ENCODE measurements at places on chromosomes 16 and 17. TPM values are rescaled to one million over a fixed set of nuclear protein-coding genes. Genes with fewer than 3 reads are reported as not detected.

GRCh38 chr17:57604771-57605674, 140.1 kb downstream of the CCDC182 start:
- H3K27me3 ChIP-seq, result no peaks in the 10 kb centered on the region
- no peak overlapping the region for H3K4me3 ChIP-seq
- peak overlapping the region; percentile 68 for H3K27ac ChIP-seq
- DNase-seq, result no peak

GRCh38 chr17:42457107-42457792, 1.4 kb upstream of the ATP6V0A1 start:
- peak overlapping the region; percentile 47 for H3K4me3 ChIP-seq
- DNase-seq, result no peak
- no peaks in the 10 kb centered on the region for H3K27me3 ChIP-seq
- peaks cover 34% of the 10 kb centered on the region for H3K4me1 ChIP-seq
- H3K36me3 ChIP-seq, result peaks cover 3% of the 10 kb centered on the region

DNA sequence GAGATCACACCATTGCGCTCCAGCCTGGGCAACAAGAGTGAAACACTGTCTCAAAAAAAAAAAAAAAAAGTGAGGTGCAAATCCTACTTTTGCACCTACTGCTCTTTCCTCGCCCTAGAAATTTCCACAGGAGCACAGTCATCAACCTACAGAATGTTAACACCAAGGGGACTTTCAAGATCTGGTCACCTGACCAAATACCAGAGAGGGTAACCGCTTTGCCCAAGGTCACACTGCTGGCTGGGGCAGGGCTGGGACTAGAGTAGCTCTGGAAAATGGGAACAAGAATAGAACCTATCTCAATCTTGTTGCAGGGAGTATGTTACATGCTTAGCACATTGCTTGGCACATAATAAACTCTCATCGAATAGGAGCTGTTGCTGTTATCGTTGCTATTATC, 6.3 kb upstream of the MLLT6 start:
- DNase-seq, result no peak
- H3K4me3 ChIP-seq, result no peak overlapping the region
- H3K36me3 ChIP-seq, result no peaks in the 10 kb centered on the region
- peaks cover 77% of the 10 kb centered on the region for H3K27me3 ChIP-seq
- no peak overlapping the region for H3K27ac ChIP-seq

DNA sequence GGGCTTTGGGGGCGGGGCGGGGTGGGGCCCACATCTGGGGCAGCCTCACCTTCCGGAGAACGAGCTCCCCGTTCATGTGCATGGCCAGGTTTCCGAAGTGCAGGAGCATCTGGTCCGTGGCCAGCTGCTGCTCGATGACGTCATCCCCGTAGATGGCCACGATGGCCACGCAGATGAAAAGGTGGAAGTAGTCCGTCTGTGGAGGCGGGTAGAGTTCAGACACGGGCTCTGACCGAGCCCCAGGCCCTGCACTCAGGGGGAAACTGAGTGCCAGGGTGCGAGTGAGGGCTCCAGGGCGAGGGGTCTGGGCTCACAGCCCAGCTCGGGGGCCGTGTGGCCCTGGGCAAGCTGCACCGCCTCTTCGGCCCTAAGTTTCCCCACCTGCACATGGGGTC, 93.7 kb downstream of the TBC1D16 start:
- peaks cover 28% of the 10 kb centered on the region for H3K36me3 ChIP-seq
- DNase-seq, result peak; percentile 1
- H3K27ac ChIP-seq, result no peak overlapping the region

The ZP2 gene
- total RNA-seq, result not detected

The CRYBA1 gene
- not detected for total RNA-seq

The CCL14 gene
- not detected for total RNA-seq

GRCh38 chr17:18377437-18378204, at the start of gene EVPLL:
Gene EVPLL (plus strand): TSS chr17:18377778. CDS start chr17:18380938, 3,160 bp downstream.
- H3K27ac ChIP-seq, result no peak within 1 kb of the TSS
- H3K27me3 ChIP-seq, result peaks cover 2% of the 10 kb centered on the region
- H3K4me1 ChIP-seq, result peaks cover 7% of the 10 kb centered on the region
- peaks cover 7% of the 10 kb centered on the region for H3K36me3 ChIP-seq

GRCh38 chr17:59678918-59679317, 28.3 kb downstream of the PTRH2 start:
- peaks cover 84% of the 10 kb centered on the region for H3K36me3 ChIP-seq
- no peak overlapping the region for H3K4me3 ChIP-seq
- no peaks in the 10 kb centered on the region for H3K27me3 ChIP-seq
- no peak overlapping the region for H3K27ac ChIP-seq

- H3K4me1 ChIP-seq, result no peaks in the 10 kb centered on the region
- peaks cover 5% of the 10 kb centered on the region for H3K27me3 ChIP-seq
- H3K36me3 ChIP-seq, result no peaks in the 10 kb centered on the region
- DNase-seq, result peak; percentile 4
These were observed 107.5 kb downstream of the METRNL start for GRCh38 chr17:83186751-83187421.

DNA sequence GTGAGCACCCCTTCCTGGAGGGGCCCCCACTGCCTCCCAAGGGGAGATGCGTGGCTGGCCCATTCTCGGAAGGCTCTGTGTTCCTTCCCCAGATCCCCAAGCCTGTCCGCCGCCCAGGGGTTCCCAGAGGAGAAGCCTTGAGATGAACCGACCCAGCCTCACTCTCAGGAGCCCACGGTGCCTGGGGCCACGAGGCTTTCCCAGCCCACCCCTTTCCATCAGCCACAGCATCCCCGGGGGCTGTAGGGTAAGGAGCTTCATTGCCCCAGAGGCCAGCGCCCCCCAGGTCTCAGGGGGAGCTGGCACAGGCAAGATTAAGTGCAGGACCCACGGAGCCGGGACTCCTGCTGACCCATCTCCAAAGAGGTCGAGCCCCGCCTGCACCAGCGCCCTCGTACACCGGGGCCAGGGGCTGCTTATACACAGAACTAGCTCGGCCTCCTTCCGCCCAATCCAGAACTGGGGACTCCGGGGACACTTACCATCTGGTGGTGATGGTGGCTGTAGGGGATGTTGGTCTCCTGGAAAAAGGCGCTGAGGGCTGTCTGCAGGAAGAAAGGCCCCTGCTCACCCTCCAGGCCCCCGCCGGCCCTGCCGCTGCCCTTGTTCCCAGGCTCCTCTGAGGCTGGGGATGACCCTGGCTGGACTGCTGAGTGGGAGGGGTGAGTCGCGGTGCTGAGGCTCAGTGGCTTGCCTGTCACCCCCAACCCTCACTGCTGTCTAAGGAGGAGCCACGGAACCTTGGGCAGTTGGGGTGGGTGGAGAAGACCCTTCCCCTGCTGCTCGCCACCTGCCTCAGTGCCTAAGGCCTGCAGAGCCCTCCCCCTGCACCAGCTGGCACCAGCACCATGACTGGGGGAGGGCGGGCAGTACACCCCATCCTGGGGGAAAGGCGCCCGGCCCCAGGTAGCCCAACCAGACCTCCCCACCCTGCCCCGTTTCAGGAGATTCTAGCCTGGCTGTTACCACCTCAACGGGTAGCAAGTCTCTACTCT, 4.4 kb downstream of the UBALD1 start:
- no peak for DNase-seq
- H3K4me1 ChIP-seq, result peaks cover 17% of the 10 kb centered on the region
- H3K27ac ChIP-seq, result no peak overlapping the region
- H3K36me3 ChIP-seq, result no peaks in the 10 kb centered on the region
- H3K4me3 ChIP-seq, result no peak overlapping the region
